Occipital lobe (tissue), 3 donors: ENCODE measurements at places on chromosomes 11 and 22.

GRCh38 chr11:108009497-108010370, 1.0 kb downstream of the CUL5 start:
- no peak for DNase-seq

DNA sequence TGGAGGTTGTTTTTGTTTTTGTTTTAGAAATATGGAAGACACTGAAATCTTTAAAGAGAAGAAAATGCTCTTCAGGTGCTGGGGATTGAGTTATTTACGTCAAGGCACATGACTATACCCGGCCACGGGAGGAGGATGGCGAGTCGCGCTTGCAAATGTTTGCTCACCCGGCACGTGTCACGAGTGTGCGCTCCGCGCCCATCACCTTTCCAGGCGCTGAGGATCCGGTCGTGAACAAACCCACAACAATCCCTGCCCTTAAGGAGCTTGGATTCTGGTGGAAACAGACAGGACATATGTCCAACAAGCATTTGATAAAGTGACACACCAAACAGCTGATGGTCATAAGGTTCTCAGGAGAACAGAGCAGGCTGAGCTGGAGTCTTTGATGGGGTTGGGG, 715.5 kb downstream of the BRD1 start:
- no peak for DNase-seq

DNA sequence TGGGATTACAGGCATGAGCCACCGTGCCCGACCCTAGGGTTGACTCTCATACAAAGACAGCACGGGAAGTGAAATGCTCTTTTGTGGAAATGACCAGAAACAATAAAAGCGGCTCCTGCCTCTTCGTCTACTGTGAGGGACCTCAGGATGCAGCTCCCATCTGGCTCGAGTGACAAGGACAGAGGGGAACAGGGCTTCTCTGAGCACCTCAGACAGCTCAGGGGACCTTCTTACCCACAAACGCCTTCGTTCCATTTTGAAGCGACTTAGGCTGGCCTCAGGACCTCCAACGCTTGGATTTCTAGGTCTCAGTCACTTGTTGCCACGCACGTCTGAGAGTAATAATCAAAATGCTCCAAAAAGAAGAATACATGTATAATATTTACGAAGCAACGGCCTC, 2.5 kb downstream of the PRAME start:
- no peak for DNase-seq

- DNase-seq: no peak
These were observed 103.9 kb upstream of the TMEM45B start for GRCh38 chr11:129711760-129712159.

GRCh38 chr11:35182317-35182939, 43.5 kb downstream of the CD44 start:
- DNase-seq: no peak

GRCh38 chr22:48138855-48139254, 1376.4 kb downstream of the TBC1D22A start:
- DNase-seq: no peak

- no peak for DNase-seq
These were observed 43.0 kb downstream of the TCF20 start for GRCh38 chr22:42227435-42227834.

- DNase-seq: no peak
These were observed 11.4 kb downstream of the BCL9L start for GRCh38 chr11:118914178-118914918.

GRCh38 chr11:17629113-17629512, 82.1 kb downstream of the OTOG start:
- DNase-seq: no peak

GRCh38 chr11:1139441-1140083, 18.2 kb upstream of the MUC5AC start:
- no peak for DNase-seq

DNA sequence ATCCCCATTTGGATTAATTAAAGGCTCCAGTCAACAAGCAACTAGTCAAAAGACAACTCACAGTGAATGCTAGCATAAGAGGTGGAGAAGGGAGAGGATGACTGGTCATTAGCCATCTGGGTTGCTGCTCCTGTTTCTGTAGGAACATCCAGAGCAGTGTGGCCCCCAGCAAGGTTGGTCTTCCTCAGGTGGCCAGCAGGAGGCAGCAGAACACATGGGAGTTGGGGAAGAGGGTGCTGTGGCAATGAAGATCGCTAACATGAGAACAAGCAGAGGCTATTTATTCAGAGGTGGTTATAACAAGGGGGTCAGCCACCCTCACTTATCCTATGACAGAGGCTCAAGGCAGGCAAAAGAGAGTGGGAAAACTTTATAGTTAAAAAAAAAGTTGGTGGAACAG, 21.3 kb downstream of the IZUMO1R start:
- DNase-seq: no peak

- DNase-seq: no peak
These were observed 6.7 kb upstream of the TSKU start for GRCh38 chr11:76776472-76776871.

DNA sequence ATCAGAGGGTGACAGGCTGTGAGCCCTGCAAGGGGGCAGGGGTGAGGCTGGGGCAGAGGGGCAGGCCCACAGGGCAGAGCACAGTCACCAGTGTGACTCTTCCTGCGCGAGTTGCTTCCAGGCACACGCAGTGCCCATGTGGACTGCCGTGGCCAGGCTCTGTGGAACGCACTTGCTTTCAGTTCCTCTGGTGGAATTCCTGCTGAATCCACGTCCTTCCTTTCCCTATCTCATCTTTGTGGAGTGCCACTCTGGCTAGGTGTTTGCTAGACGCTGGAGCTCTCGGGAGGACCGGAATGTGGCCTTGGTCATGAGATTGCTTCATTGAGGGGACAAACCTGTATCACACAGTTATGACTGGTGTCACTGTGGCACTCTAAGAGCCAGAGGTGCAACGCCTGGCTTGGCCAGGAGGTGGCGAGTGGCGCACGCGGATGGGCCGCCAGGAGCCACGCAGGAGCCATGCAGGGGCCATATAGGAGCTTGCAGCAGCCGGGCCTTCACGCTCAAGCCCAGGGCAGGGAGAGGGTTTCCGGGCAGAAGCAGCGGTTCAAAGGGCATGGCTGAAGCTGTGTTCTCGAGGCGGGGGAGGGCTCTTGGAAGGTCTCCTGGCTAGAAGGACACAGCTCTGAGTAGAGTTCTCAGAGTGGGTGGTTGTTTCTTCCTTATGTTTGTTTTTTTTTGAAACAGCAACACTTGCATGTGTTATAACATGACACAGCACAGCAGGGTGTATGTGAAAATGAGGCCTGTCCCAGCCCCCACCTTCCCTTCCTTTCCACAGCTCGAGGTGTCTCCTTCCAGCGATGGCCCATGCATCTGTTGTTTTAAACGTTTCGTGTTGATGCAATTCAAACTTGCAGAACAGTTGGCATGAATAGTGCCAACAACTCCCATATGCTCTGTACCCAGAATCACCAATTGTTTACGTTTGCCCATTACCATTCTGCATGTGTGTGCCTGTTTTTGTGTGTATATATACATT, 36.2 kb downstream of the TBC1D22A start:
- DNase-seq: peak; percentile 56
